SHP77 (cell line): ENCODE measurements at places on chromosomes 11 and 22.
A peak's percentile ranks its signal among the peaks of the same experiment; 100 is the strongest.

GRCh38 chr11:94511932-94512781, at the start of gene C11orf97:
TSS of gene C11orf97 (plus strand) at chr11:94512461. CDS start at chr11:94512529, 68 bp downstream.
- DNase-seq: peak; percentile 30

DNA sequence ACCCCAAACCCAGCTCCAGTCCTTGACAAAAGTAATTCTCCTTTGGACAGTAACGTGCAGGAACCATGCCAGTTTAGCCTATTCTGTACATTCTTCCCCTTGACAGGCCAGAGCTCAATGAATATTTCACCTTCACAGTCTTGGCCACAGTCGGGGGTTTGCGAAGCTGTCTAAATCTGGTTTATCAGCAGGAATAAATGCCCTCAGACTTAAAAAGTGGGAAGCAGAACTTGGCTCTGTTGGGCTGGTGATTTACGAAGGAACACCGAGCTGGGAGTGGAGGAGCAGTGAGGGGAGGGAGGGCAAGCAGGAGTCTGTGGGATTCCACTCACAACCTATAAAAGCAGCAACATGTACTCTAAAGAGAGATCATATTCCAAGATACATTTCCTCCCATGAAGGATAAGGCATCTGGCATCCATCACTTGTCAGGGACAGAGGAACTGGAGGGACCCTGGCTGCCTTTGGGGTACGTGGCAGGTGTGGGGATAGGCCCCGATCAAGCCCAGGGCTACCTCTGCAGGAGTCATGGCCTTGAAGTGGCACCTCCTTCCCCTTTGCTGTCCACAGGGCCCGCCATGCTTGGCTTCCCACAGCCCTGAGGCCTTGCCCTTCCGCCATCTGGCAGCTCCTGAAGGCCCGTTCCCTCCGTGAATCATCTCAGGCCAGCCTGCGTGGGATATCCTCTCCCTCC, 154.3 kb downstream of the ADAMTS15 start:
- no peak for DNase-seq

DNA sequence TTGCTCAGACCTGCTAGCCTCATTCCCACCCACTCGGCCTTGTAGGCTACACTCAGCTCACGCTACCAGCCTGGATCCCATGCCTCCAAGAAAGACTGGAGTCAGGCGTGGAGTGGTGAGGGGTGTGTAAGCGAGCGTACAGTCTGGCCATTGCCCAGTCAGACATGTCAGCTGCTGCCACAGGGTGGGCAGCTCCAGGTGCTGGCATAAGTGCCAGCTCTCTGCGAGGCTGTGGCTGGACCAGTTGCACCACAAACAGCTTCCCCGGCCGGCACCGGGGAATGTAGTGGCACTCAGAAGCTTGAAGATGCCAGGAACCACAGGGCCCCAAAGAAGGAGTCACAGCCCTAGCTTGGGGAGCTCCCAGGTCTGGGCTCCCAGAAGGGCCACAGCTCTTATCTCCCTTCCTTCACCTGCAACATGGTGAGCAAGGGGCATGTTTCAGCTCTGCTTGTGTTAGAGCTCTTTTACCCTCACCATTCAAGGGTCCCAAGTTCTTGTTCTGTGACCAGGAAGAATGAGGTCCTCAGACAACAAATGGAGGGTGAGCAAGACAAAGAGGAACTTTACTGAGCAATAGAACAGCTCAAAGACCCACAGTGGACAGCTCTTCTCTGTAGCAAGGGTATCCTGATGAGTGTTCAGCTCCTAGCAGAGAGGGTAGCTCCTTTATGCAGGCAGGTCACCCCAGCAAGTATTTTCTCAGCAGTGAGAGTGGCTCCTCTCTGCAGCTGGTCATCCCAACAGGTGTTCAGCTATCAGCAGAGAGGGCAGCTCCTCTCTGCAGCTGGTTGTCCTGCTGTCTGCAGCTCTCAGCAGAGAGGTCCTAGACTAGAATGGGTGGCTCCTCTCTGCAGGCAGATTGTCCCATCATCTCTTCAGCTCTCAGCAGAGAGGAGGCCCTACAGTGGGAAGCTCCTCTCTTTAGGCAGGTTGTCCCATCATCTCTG, 6.0 kb downstream of the SBF2 start:
- peak; percentile 16 for DNase-seq

- no peak for DNase-seq
Observed at GRCh38 chr11:75814363-75814676, 690 bp upstream of the UVRAG start.
